ENCODE measurements at places on chromosomes 6 and 20.

DNA sequence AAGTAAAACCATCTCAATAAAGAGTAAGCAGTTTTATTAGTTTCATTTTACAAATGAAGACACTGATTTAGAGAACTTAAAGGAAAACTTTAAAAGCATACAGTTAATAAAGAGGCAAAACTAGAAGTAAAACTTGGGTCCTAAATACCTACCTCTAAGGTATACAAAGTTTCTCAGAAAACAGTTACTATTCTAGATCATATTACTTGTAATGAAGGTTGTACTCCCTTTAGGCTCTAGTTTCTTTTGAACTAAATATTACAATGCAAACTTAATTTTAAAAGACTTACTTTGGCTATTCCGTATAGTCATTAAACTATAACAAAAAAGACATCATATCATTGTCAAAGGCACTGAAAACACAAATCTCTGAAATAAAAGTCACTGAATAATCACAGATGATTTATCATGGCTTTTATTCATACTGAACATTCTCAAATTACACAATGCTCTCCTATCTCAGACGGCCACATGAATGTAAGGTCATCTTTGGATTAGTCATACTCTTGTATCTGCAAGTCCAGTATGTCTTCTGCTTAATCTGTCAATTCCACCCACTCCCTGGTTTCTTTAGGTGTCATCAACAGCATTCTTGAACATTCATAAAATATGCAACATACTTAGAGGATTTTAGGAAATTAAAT, 361.6 kb upstream of the RUNX2 start:
- no peak for DNase-seq

- DNase-seq = peak; percentile 52
These were observed 1.8 kb upstream of the SAMD5 start for GRCh38 chr6:147506704-147507114.

- DNase-seq = no peak
These were observed 7.9 kb downstream of the MDFI start for GRCh38 chr6:41646026-41646795.

GRCh38 chr6:40695114-40695513, 108.0 kb upstream of the LRFN2 start:
- no peak for DNase-seq

DNA sequence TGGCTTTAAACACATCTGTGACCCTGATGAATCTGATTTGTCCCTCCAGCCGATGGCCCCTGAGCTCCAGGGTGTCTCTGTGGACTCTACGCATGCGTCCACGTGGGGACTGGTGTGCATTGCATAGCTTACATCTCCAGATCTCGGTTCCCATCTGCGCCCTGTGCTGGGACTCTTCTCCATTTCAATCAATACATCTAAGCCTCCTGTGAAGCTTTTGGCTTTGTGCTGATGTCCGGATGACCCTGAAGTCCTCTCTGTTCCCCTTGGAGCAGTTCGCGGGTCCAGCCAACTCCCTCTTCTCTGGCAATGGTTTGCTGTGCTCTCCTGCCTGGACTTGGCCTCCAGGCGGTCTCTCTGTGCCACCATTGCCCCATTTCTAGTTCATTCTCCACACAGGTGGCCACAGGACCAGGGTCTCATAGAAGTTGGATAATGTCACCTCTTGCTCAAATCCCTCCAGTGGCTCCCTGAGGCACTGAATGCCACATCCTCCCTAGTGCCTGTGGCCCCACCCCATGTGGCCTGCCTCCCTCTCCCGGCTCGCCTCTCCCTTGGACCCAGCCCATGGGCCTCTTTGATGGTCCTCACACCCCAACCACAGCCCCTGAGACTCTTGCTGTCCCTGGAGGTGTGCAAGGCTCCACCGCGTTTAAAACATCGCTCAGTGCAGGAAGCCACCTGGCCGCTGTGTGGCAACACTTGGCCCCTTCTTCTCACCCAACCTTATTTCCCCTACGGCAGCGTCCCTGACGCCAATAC, 155.4 kb downstream of the SYCP2 start:
- DNase-seq = no peak

DNA sequence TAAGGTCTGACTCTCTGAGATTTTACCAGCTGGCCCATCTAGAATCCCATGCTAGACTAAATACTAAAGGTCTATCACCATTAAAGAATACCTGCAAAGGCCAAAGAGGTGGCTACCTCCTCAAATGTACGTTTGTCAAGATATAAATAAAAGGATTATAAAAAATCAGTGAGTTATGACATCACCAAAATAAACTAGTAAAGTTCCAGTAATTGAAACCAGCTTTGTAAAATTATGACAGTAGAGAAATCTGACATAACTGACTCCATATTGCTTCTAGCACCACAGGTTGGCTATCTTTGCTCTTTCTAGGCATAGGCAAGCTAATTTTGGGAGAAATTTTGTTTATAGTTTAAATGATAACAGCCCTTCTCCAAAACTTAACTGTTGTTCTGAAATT, 536.3 kb downstream of the TFAP2A start:
- DNase-seq = no peak

GRCh38 chr6:149884215-149884614, 13.7 kb downstream of the RAET1E start:
- no peak for DNase-seq

DNA sequence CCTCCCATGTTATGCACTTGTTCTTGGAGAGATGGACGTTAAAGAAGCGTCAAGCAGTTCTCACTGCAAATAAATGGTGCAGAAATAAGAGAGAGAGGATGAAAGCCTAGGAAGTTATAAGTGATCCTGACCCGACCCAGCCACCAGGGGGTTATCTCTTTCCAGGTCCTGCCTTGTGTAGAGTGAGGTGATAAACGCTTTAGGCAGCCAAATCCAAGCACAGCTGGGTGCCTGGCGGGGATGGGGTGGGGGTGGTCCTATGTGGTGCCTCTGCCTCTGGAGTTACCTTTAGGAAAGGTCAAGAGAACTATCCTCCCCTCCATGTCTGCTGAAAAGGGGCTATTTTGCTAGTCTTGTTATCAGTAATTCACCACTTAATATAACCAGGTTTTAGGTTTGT, 9.2 kb upstream of the TFAP2A start:
- no peak for DNase-seq

GRCh38 chr6:64955435-64955848, 751.6 kb downstream of the EYS start:
- DNase-seq = no peak

DNA sequence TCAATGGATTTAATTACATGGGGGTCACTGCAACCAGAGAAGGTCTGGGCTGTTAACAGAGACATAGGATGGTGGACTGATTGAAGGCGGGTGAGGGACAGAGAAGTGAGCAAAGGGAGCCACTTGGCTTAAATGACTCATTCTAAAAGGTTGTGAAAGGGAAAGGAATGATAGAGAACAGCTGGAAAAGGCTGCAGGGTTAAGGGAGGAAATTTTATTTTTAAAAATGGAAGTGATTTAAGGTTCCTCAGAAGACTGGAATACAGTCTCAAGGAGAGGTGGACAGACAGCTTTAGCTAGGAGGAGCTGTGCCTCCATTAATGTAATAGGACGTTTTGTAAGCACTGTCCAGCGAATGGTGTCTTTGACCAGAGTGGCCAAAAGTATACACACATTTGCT, 46.7 kb downstream of the RGS17 start:
- no peak for DNase-seq

DNA sequence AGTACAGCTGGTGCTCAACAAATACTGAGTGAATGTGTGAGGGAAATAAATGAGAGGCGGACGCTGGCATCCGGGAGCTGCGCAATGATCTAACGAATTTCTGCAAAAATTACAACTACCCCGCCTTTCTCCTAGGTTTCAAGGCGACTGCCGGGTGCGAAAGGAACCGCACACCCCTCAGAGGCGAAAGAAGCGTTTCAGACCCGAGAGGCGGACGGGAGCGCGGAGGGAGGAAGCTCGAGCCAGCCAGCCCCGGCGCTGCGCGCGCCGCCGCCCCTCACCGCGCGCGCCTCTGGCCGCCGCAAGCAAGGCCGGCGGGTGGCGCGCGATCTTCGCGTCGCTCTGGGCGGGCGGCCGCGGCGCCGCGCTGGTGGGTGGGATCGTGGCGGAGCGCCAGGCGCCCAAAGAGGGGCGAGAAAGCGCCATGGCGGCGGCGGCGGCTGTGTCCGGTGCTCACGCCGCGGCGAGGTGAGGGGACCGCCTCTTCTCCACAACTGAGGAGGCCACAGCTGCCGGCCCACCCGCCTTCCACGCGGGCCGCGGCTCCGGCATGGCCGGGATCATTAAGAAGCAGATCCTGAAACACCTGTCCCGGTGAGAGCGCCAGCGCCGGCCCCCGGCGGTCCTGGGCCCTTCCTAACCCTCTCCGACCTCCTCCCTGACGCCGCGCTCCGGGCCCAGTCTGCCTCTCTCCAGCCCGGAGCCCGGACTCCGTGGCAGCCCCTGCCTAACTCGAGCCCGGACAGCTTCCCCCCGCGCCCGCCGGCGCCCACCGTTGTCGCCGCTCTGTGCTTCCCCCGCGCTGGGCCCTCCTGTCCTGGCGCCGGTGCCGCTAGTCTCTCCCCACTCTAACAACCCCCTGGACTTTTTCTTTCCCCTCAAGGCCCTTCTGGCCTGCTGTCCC, at the start of gene BLTP3A:
Gene BLTP3A (plus strand): TSS at position 383 of the 904 bp plus-strand sequence. CDS start 168 bp downstream, at position 551.
- peak; percentile 85 for DNase-seq

DNA sequence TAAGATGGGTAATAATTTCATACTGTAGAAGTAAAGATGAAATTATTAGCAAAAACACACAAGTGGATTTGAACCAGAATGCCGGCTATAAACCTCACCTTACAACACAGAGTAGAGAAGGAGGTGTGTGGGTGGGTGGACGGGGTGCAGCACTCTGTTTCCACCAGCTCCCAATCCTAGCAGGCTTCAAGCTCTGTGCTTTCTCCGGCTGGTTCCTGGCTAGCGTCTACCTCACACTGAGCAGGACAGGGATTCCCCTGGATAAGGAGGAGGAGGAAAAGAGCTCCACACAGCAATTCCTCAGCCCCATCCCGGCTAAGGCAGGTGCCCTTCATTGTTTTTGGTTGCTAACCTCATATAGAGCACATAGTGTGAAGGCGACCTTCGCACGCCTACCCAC, 453.3 kb downstream of the C6orf118 start:
- no peak for DNase-seq

GRCh38 chr20:56429502-56429901, 17.4 kb downstream of the CASS4 start:
- no peak for DNase-seq

DNA sequence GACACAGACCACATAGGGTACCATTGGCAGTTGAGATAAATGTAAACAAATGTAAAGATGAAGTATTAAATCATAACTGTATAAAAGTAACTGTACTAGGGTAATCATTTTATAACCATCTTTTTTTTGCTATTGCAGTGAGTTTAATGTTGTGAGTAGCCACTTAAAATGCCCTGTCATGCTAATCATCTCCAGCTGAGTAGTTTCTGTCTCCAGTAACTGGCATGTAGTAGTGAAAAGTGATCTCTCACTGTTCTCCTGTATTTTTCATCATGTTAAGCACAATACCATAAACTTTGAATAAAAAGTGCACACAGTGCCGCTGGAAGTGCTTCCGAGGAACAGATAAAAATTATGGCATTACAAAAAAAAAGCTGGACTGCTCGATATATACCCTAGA, 45.0 kb upstream of the OPRM1 start:
- no peak for DNase-seq

GRCh38 chr6:167139761-167140160, 16.9 kb downstream of the CCR6 start:
- no peak for DNase-seq

DNA sequence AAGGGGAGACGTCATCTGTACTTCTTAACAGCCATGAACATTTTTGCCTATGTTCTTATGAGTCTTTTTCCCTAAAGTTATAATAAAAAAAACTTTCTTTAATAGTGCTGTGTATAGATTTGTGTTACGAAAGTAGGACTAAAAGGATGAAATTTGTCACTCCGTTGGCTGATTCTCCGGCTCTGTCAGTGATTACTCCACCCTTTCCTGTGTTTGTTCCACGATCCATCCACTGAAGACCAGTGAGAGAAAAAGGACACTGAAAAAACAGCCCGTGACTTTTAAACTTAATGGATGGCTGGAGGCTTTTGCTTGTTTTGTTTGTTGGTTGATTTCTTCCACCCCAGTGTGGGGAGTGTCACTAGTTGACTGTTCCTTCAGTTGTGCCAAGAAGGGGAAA, 232.0 kb upstream of the NOX3 start:
- no peak for DNase-seq

DNA sequence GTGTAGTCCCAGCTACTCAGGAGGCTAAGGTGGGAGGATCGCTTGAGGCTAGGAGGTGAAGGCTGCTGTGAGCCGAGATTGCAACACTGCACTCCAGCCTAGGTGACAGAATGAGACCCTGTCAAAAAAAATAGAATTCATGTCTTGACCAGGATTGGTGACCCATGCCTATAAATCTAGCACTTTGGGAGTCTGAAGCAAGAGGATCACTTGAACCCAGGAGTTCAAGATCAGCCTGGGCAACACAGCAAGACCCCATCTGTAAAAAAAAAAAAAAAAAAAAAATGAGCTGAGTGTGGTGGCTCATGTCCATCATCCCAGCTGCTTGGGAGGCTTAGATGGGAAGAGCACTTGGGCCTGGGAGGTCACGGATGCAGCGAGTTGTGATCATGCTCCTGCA, 34.3 kb downstream of the GINM1 start:
- no peak for DNase-seq

DNA sequence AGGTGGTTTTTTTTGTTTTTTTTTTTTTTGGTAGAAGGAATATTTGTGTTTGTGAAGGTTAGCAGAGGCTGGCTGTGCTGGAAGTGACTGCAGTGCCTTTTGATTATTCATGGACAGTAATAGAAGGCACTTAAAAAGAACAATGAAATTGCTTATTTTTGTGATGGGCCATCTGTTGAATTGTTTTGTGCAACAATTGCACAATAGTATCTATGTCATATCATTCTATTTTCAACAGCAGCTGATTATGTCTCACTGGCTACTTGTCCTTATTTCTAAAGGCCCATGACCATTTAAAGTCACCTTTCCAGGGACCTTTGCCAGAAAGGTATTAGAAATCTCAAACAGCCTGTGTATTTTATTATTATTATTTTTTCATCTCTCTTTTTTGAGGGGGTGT, 70.6 kb downstream of the AFG1L start:
- no peak for DNase-seq

- no peak for DNase-seq
These were observed 240.8 kb downstream of the PLCB1 start for GRCh38 chr20:8372824-8373380.

- no peak for DNase-seq
These were observed 480.2 kb upstream of the CHD6 start for GRCh38 chr20:42098418-42098817.

GRCh38 chr6:100228437-100228833, 234.4 kb upstream of the MCHR2 start:
- DNase-seq = no peak

GRCh38 chr6:6560909-6561308, 27.6 kb upstream of the LY86 start:
- DNase-seq = no peak
